Panc1 (cell line): ENCODE measurements at places on chromosomes 7 and 10. TPM values are rescaled to one million over a fixed set of nuclear protein-coding genes. Genes with fewer than 3 reads are reported as not detected.
A peak's percentile ranks its signal among the peaks of the same experiment; 100 is the strongest.

DNA sequence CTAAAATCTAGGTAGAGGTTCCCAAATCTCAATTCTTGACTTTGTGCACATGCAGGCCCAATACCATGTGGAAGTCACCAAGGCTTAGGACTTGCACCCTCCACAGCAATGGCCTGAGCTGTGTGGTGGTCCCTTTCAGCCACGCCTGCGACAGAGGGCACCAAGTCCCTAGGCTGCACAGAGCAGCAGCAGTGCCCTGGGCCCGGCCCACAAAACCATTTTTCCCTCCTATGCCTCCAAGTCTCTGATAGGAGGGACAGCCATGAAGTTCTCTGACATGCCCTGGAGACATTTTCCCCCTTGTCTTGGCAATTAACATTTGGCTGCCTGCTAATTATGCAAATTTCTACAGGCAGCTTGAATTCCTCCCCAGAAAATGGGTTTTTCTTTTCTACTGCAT, 375.5 kb downstream of the SORCS1 start:
- peaks cover 7% of the 10 kb centered on the region; the same call in 1 of the 2 replicates for H3K27me3 ChIP-seq
- H3K27ac ChIP-seq: no peak overlapping the region
- DNase-seq: no peak
- H3K4me1 ChIP-seq: no peaks in the 10 kb centered on the region
- no peak overlapping the region for H3K4me3 ChIP-seq

DNA sequence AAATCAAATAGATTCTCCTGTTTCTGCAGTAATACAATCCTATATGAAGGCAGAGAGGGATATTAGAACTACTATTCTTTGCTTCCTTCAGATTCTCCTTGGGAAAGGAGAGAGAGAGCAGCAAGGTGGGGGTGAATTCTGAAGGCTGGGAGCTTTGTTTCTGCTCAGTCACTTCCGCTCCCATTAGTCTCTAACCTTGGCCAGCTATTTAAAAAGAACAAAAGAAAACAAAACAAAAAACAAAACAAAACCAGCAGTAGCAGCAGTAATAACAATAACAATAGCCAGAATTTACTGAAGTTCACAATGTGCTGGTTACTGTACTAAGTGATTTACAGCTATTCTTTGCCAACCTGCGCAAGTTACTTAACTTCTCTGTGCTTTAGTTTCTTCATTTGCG, 9.9 kb downstream of the GPR85 start:
- no peak overlapping the region for H3K27ac ChIP-seq
- no peaks in the 10 kb centered on the region for H3K4me1 ChIP-seq
- DNase-seq: no peak
- no peak overlapping the region for H3K4me3 ChIP-seq

- no peak for DNase-seq
- peak overlapping the region; percentile 98 for H3K27ac ChIP-seq
- no peaks in the 10 kb centered on the region for H3K27me3 ChIP-seq
- H3K4me3 ChIP-seq: peak overlapping the region; percentile 94
- peaks cover 6% of the 10 kb centered on the region; the same call in 1 of the 2 replicates for H3K36me3 ChIP-seq
Observed at GRCh38 chr10:69179089-69179742, 818 bp upstream of the SUPV3L1 start.

DNA sequence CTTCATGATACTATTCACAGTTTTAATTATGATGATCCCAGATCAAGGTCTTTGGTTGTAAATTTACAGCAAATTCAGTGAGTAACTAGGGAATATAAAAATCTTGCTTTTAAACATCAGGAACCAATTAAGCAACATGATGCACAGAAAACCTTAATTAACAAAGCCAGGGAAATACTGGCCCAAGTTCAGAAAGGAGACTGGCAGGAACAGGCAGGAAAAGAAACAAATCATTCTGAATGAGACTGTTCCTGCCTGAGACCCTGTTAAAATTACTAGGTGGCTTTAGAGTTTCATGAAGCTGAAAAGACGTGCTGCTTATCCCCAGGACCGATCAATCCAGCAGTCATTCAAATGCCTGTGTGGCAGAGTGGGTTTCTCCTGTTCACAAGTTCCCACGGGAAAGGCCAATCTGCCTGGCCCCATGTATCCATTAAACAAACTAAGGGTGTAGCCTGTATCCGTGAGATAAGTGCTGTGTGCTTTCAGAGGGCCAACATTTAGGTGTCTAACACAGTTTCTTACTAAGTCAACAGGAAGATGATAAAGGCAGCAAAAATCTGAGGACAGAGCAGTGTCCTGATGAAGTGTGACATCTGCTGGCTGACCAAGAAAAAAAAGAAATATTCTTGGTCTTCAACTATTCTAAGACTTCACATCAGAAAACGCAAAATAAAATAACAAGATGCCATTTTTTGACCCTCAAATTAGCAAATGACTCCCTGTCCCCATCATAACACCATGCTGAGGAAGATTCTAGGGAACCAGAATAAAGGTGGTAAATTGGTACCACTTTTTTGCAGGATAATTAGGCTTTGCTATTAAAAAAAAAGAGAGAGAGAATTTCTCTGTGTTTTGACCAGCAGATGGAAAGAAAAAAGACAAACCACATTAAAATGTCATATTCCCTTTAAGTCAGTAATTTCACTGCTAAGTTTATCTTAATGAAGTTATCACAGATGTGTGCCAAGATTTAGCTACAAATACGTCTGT, 34.2 kb downstream of the PUS7 start:
- no peaks in the 10 kb centered on the region for H3K4me1 ChIP-seq
- H3K4me3 ChIP-seq: no peak overlapping the region
- peak; percentile 55 for DNase-seq
- no peak overlapping the region for H3K27ac ChIP-seq

DNA sequence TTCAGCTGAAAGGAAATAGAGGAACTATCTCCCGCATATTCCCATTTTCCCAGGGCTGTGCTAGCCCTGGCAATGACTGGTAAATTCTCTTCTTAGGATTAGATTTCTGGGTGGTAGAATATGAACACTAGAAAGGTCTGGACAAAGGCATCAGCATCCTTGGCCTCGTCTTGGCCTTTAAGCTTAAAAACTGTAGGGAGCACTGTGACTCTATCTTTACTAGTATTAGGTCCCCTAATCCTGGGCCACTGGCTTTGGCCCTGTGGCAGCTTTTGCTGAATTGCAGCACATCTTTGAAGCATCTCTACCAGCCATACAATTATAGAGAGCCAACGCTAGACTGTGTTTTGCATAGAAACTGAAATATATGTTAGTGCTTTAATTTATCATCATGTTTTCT, 41.5 kb upstream of the EBLN1 start:
- H3K27me3 ChIP-seq: no peaks in the 10 kb centered on the region
- H3K36me3 ChIP-seq: no peaks in the 10 kb centered on the region
- no peak for DNase-seq
- no peaks in the 10 kb centered on the region for H3K4me1 ChIP-seq
- H3K4me3 ChIP-seq: no peak overlapping the region

DNA sequence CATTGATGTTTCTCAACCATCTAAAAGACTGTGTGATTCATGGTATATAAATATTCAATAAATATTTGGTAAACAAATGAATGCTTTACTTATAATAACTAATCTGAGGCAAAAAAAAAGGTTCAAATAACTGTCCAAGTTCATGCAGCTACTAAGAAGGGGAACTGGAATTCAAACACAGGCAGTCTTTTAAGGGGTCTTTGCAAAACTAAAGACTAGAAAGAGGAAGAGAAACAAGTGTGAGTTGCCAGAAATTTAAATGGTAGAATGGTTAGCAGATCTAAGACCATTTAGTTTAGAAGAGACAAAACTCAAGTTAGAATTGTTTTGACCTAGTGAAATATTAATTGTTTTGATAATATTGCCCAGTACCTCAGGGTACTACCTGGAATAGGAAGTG, 642.0 kb upstream of the LRRN3 start:
- no peaks in the 10 kb centered on the region for H3K36me3 ChIP-seq
- DNase-seq: no peak
- no peaks in the 10 kb centered on the region for H3K27me3 ChIP-seq
- H3K27ac ChIP-seq: no peak overlapping the region
- no peak overlapping the region for H3K4me3 ChIP-seq

The NPY gene
- not detected for total RNA-seq

DNA sequence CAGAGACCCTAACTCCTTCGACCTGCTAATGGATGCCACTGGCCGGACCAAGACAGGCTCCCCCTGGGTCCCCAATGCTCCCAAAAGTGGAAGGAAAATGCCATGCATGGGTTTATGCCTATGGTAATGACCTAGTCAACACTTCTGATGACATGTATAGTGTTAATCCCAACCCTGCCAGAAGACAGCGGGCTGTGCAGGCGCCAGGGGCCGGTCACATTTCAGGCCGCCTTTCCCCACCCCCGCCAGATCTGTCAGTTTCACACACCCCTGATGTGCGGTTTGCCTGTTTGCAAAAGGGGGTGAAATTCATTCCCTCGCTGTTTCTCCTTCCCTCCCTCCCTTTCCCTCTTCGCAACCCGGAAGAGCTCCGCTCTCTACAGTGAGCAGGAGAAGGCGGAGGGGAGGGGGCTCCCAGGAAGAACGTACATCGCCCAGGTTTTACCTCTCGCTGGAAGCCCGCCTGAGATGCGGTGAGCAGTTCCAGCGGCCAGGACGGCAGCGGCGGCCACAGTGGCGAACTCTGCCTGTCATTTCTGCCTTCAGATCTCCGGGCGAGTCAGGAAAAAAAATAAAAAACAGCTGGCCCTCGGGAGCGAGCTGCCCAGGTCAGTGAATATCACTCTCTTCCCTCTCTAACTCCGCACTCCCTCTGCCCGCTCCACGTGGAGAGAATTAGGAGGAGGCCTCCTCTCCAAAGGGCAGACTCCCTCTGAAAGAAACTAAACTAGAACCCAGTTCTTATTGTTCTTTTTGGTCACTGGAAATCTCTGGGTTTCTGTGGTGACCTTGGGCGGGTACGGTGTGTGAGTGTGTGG, 9.4 kb upstream of the GATA3 start:
- no peak for DNase-seq
- peak overlapping the region; percentile 49 for H3K4me3 ChIP-seq
- no peaks in the 10 kb centered on the region for H3K36me3 ChIP-seq
- H3K27me3 ChIP-seq: no peaks in the 10 kb centered on the region; the same call in 1 of the 2 replicates
- peak overlapping the region; percentile 29; the same call in 1 of the 2 replicates for H3K27ac ChIP-seq

The MUC3A gene
- 24.7 TPM for total RNA-seq

The CTNNA3 gene
- total RNA-seq: 0.85 TPM

The CPVL gene
- total RNA-seq: 1.1 TPM

- no peak overlapping the region for H3K4me3 ChIP-seq
- no peak for DNase-seq
- no peaks in the 10 kb centered on the region for H3K36me3 ChIP-seq
- H3K4me1 ChIP-seq: 0 out of 2 replicates have a peak, but pooled peaks cover 4% of the 10 kb centered on the region
- no peaks in the 10 kb centered on the region for H3K27me3 ChIP-seq
- H3K27ac ChIP-seq: no peak overlapping the region
Observed at GRCh38 chr10:89471110-89471809, 56.9 kb downstream of the IFIT5 start.

DNA sequence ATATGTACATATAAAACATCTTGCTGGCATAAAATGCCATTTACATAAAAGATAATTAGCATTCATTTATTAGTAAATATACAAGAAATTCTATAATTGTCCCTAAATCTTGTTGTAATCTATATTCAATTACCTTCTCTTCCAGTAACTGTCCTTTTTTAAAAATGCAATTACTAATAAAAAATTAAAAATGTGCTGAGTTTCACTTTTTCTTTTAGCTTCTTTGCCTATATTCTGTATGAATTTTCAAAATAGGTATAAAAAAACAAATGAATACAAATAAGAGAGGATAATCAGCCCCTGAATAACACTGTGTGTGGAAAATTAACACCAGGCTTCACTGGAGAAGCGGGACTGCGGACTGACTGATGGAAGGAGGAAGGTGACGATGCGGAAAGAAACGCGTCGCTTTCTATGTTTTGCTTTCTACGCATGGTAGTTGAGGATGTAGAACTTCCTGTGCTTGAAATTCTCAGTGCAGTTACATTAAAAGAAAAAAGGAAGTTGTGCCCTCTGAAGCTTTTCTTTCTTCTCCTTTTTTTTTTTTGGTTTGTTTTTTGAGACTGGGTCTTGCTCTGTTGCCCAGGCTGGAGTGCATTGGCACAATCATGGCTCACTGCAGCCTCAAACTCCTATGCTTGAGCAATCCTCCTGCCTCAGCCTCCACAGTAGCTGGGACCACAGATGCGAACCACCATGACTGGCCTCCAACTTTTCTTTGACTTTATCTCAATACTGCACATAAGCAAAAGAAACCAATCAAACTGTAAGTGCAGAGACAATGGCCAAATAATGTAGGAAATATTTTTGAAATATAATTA, 7.4 kb upstream of the ZMYND11 start:
- peaks cover 9% of the 10 kb centered on the region for H3K4me1 ChIP-seq
- H3K36me3 ChIP-seq: no peaks in the 10 kb centered on the region
- H3K4me3 ChIP-seq: no peak overlapping the region

DNA sequence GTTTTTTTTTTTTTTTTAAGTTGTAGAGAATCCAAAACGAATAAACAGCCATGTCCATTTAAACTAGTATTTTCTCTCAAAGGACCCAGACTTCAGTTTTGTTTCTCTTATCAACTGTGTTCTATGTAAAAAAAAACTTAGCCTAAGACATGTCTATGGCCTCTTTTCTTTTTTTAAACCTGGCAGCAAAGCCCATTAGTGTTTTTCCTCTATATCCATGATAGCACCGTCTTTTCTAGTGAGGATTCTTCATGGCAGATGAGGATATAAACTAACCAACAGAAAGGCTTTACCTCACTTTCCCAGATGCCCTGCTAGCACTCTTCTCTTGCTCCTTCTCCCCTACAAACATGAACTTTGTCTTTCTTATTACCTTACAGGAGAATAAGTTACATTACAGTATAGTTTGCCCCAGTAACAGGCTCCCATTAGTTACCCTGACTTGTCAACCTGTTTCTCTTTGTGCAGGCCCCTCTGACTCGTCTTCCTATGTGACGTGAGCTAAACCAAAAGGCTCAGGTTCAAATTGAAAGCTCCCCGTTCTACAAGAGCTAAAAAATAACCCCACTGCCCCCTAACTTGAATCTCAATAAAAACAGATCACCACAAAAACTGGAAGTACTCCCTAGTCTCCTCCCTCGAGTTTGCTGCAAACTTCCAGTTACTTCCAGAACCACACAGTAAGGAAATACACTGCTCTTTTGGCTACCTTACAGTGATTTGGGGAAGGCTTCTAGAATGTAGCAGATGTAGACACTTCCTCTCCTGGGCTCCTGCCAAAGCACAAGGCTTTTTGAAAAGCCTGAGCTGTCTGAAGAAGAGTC, 20.1 kb downstream of the P4HA1 start:
- no peaks in the 10 kb centered on the region for H3K27me3 ChIP-seq
- no peak for DNase-seq
- peaks cover 5% of the 10 kb centered on the region; the same call in 1 of the 2 replicates for H3K4me1 ChIP-seq
- H3K36me3 ChIP-seq: peaks cover 9% of the 10 kb centered on the region; the same call in 1 of the 2 replicates
- H3K27ac ChIP-seq: peak overlapping the region; percentile 25

DNA sequence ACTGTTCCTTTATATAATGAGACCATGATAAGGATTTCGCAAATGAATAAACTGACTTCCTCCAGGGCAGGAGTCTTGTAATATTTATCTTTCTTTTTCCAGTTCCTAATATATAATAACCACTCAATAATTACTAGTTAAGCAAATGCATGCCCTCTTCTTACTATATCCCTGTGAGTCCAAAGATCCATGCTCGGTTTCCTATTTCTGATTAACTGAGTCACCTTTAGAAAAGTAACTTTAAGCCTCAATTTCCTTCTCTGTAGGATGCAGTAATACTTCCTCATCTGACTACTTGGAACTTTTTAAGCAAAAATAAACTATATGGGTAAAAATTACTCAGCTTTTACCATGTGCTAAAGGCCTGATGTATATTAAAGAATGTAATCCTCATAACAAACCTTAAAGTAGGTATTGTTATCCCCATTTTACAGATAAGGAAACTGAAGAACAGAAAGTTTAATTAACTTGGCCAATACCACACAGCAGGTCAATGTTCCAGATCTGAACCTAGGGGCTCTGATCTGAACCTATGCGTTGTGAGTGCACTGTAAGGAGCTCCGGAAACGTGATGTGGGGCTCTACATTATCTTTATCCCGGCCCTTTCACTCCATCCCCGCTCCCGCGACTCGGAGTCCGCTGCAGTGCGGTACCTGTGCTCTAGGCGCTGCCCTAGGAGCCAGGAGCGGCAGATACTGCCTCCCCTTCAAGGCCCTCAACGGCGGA, 458 bp downstream of the COX15 start:
- H3K36me3 ChIP-seq: peaks cover 27% of the 10 kb centered on the region
- H3K4me1 ChIP-seq: peaks cover 22% of the 10 kb centered on the region
- H3K27ac ChIP-seq: peak overlapping the region; percentile 98
